ENCODE measurements at places on chromosomes 1 and 21.

DNA sequence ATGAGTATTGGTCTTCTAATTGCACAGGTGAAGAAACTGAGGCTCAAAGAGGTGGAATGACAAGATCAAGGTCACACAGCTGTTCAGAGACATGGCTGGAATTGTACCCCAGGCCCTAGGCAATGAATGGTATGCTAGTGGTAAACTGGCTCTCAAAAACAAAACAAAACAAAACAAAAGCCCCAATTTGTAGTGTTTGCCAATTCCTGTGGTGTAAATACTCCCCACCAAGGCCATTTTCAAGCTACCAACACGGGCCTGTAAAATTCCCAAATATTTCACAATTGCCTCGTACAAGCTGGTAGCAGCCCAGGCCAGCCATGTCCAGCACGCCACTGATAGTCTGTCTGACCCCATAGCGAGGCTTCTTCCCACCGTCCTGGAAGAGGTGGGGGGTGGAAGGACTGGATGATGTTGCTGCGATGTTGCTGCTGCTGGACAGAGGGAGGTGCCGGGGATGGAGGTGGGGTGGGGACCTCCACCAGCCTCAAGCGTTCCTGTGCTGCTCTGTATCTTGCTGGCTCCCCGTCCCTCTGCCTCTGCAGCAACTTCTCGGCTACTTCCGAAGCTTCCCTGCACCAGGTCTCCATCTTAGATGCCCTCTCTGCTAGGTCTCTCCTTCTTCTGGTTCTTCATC lies 62.2 kb upstream of the RUNX3 start:
- H3K27ac ChIP-seq = peak overlapping the region; percentile 56
- DNase-seq = no peak
- peaks cover 8% of the 10 kb centered on the region for H3K27me3 ChIP-seq

GRCh38 chr1:224726441-224727182 lies 110.5 kb downstream of the CNIH3 start:
- H3K4me3 ChIP-seq = no peak overlapping the region
- H3K36me3 ChIP-seq = no peaks in the 10 kb centered on the region
- H3K27me3 ChIP-seq = no peaks in the 10 kb centered on the region
- H3K27ac ChIP-seq = no peak overlapping the region
- H3K4me1 ChIP-seq = no peaks in the 10 kb centered on the region
- DNase-seq = no peak

DNA sequence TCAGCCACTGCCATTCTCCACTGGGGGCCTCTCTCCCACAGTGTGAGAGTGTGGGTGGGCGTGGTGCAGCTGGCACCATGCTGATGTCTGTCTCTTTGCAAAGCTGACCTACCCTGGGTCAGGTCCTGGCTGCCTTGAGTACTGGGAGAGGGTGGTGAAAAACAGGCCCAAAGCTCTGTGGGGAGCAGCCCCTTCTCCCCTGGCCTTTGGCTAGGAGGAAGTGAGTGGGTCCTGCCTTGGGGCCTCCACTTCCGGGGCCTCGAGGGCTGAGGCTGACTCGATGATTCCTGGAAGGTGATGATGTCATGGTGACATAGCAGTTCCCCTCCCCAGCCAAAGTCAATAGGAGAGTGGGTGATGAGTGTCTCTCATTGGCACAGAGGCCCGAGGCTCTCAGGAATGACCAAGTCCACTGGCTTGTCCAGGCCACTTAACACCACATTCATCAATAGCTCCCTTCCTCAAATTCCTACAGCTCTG lies 53.0 kb downstream of the IER5 start:
- no peak overlapping the region for H3K27ac ChIP-seq
- no peaks in the 10 kb centered on the region for H3K27me3 ChIP-seq
- peak; percentile 25 for DNase-seq
- H3K36me3 ChIP-seq = no peaks in the 10 kb centered on the region

DNA sequence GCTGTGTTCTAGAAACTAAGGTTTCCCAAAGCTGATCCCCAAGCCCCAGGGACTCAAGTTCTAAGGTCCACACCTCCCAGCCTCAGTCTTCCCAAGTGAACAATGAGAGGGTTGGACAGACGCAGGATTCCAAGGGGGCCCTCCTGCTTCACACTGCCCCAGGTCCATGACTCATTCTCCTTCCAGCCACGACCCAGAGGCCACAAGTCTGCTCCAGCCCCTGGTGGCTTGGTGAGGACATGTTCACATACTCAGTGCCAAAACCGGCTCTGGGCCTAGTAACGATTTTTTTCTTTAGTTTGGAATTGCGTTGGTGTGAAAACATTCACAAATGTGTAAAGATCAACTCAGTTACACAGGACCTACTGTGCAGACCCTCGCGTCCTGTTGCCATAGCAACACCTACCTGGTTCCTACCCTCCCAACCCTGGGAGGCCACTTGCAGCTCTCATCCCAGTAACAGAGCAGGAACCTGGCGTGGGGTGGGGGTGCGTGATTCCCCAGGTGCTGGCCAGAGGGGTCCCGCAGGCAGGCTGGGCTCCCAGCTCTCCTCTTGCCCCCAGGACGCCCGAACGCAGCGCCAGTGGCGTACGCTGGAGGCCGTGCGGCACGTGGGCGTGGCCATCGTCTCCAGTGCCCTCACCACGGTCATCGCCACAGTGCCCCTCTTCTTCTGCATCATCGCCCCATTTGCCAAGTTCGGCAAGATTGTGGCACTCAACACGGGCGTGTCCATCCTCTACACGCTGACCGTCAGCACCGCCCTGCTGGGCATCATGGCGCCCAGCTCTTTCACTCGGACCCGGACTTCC lies 57.0 kb downstream of the DISP3 start:
- DNase-seq = no peak
- H3K27me3 ChIP-seq = no peaks in the 10 kb centered on the region
- no peaks in the 10 kb centered on the region for H3K4me1 ChIP-seq
- H3K27ac ChIP-seq = no peak overlapping the region
- H3K36me3 ChIP-seq = no peaks in the 10 kb centered on the region

- no peak for DNase-seq
- H3K4me1 ChIP-seq = no peaks in the 10 kb centered on the region
- H3K4me3 ChIP-seq = no peak overlapping the region
- H3K27ac ChIP-seq = no peak overlapping the region
- H3K27me3 ChIP-seq = no peaks in the 10 kb centered on the region
- no peaks in the 10 kb centered on the region for H3K36me3 ChIP-seq
Measured at GRCh38 chr1:48109390-48110013, 112.3 kb upstream of the TRABD2B start.

DNA sequence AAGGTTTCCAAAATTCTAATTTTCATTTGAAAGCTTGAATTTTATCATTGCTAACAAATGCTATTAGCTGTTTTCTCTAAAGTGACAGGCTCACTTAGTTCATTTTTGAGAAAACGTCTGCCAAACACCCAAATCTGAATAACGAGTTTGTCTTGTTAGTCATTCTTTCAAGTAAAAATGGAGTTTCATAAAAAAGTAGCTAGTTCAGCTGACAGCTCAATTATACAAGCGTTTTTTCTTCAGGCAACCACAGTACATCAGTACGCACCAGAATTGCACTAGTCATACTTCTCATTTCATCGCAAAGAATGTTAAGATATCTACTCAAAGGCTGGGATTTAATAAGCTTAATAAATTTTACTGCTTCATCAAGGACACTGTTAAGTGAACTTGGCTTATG lies 72.3 kb upstream of the SLFNL1 start:
- no peak overlapping the region for H3K27ac ChIP-seq
- H3K4me3 ChIP-seq = no peak overlapping the region
- H3K4me1 ChIP-seq = no peaks in the 10 kb centered on the region
- no peaks in the 10 kb centered on the region for H3K36me3 ChIP-seq

- DNase-seq = no peak
- H3K4me3 ChIP-seq = no peak overlapping the region
- H3K4me1 ChIP-seq = no peaks in the 10 kb centered on the region
- no peak overlapping the region for H3K27ac ChIP-seq
Measured at GRCh38 chr1:82225421-82226185, 424.9 kb downstream of the ADGRL2 start.

DNA sequence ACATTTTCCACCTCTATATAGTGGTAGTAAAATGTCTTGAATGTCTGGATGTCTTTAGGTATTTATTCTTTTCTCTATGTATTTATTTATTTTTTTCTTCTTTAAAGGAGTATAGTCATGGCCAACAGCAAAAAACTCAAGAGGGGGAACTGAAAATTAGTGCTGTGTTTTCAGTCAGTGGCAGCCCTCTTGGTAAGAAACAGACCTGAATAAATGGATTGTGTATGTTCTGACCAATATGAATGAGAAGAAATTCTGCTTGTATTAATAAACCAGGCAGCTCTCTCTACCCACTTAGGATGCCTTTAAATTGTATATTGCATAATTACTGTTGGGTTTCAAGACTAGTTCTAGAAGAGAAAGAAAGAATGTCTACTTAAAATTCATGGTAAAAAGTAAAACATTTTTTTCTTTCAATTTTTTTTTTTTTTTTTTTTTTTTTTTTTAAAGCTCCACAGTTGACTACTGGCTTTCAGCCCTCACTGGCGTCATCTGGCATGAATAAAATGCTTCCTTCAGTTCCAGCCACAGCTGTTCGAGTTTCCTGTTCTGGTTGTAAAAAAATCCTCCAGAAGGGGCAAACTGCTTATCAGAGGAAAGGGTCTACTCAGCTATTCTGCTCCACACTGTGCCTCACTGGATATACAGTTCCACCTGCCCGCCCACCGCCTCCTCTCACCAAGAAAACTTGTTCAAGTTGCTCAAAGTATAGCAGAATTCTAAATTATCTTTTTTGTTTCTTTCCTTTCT lies 101.6 kb downstream of the ZMYM4 start:
- H3K4me1 ChIP-seq = no peaks in the 10 kb centered on the region
- H3K4me3 ChIP-seq = no peak overlapping the region
- peak; percentile 33 for DNase-seq
- H3K27me3 ChIP-seq = no peaks in the 10 kb centered on the region
- no peaks in the 10 kb centered on the region for H3K36me3 ChIP-seq
- peak overlapping the region; percentile 23 for H3K27ac ChIP-seq

DNA sequence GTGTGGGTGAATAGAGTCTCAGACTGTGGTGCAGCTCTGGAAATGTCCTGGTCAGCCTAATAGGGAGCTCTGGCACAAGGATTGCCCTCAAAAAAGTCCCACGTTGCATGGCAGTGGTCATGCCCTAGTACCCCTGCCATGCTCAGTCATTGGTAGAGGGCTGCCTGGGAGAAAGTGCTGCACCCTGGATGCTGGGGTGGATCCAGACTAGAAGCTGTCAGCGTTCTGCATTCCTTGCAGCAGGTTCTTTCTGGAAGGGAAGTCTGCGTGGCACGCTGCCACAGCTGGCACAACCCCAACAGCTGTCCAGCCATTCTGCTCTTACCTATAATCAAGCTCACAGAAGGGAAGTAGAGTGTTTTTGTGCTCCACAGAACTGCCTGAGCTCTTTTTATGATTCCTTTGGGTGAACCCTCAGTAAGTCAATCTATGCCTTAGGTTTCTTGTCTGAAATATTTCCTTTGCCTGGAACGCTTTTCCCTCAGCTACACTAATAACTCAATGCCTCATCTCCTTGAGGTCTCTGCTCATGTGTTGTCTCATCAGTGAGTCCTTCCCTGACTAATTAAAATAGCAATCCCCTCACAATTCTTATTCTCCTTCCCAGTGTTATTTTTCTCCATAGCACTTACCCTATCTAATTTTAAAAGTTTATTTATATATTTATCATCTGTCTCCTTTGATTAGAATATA lies 61.5 kb upstream of the JAK1 start:
- no peak overlapping the region for H3K4me3 ChIP-seq
- no peaks in the 10 kb centered on the region for H3K27me3 ChIP-seq
- peaks cover 22% of the 10 kb centered on the region for H3K4me1 ChIP-seq
- DNase-seq = peak; percentile 76
- H3K36me3 ChIP-seq = no peaks in the 10 kb centered on the region
- no peak overlapping the region for H3K27ac ChIP-seq

DNA sequence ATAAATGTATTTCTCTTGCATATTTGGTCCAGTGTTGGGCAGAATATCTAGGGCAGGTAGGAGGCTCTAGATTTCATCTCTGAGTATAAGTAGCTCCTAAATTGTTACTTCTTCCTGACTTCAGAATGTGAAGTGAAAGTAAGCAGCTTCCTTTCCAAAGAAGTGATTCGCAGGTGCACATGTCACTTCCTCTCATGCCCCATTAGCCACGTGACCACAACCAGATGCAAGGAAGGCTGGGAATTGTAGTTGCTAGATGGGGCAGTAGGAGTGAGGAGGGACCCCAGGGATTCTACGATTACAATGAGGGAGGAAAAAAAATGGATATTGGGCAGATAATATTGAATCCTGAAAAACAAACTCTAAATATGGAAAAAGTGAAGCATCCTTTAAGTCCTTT lies 113.2 kb upstream of the CYYR1 start:
- no peaks in the 10 kb centered on the region for H3K27me3 ChIP-seq
- H3K27ac ChIP-seq = no peak overlapping the region
- H3K4me3 ChIP-seq = no peak overlapping the region
- no peaks in the 10 kb centered on the region for H3K36me3 ChIP-seq
- no peak for DNase-seq
